NCI-H2029 (cell line): ENCODE measurements at places on chromosomes 12 and 14.

- no peak for DNase-seq
Measured at GRCh38 chr12:91249054-91249453, 66.4 kb upstream of the DCN start.

DNA sequence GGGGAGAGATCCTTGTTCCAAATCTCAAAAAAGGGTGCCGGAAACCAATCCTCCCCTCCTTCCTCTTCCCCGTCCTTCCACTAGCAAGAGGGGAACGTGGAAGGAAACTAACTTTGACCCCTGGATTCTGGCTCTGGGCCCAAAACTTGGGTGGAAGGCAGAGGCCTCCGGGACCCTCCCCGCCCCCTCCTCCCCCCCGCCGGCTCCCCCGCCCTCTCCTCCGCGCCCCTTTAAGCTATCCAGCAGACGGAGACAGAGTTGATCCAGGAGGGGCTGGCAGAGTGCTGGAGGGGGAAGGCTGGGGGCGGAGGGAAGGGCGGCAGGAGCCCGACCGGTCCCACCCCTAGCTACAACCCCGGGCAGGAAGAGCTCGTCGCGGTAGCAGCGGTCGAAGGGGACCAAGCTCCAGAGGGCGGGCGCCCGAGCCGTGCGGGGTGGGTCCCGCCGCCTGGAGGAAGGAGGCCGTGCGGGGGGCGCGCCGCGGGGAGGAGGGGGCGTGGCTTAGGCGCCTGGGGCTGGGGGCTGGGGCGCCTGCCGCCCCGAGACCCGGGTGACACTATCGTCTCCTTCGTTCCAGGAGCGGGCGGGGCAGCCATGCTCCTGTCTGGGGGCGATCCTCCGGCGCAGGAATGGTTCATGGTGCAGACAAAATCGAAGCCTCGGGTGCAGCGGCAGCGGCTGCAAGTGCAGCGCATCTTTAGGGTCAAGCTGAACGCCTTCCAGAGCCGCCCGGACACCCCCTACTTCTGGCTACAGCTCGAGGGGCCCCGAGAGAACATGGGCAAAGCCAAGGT, at the start of gene NYNRIN:
NYNRIN (plus strand) TSS at position 351 of the 794 bp plus-strand sequence; CDS start at position 595, 244 bp downstream.
- DNase-seq: no peak

- DNase-seq: no peak
Measured at GRCh38 chr14:90698379-90698869, 117.8 kb downstream of the TTC7B start.

GRCh38 chr14:86296173-86296572, 766.2 kb downstream of the FLRT2 start:
- DNase-seq: no peak

DNA sequence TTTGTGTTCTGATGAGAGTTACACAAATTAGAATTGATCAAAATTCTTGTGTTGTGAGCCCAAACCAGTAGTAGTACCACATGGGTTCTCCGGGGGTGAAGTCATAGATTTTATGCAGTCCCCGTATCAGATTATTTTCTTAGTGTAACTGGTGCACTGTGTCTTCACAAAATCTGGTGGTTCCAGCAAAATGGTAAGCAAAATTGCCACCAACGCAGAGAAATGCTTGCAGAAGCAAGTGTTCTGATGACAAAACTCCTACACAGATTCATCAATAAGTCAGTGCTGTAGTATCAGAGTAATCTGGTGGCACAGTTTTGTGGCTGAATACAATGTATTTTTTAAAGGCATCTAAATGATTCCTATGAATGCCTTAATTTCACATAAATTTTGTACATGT, 1.3 kb upstream of the CACNA2D4 start:
- DNase-seq: no peak

DNA sequence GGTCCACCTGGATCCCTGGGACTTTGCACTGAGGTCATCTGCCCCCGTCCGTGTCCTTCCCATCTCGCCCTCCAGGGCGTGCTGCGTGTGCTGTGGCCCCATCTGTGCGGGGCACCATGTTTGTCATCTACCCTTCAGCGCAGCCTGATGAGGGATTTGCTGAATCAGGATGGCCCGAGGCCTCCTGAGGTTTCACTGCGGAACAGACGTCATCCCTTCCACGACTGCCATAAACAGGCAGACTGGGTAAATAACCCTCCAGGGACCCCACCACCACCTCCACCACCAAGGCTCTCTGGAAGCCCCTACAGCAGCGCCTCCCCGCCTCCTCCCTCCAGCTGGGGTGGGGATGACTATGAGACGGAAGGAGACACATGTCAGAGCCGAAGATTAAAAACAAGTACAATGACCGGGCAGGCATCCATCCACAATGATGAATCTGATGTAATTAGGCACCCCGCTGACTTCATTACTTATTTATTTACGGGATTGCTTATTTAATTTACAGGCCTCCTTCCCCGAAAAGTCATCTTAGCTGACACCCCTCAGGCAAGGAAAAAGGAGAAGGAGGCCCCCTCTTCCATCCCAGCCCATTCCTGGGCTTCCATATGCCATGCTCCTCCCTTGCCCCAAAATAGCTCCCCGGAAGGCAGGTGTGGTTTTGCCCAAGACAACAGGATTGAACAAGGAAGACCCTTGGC, 39.4 kb downstream of the NCOR2 start:
- DNase-seq: no peak

DNA sequence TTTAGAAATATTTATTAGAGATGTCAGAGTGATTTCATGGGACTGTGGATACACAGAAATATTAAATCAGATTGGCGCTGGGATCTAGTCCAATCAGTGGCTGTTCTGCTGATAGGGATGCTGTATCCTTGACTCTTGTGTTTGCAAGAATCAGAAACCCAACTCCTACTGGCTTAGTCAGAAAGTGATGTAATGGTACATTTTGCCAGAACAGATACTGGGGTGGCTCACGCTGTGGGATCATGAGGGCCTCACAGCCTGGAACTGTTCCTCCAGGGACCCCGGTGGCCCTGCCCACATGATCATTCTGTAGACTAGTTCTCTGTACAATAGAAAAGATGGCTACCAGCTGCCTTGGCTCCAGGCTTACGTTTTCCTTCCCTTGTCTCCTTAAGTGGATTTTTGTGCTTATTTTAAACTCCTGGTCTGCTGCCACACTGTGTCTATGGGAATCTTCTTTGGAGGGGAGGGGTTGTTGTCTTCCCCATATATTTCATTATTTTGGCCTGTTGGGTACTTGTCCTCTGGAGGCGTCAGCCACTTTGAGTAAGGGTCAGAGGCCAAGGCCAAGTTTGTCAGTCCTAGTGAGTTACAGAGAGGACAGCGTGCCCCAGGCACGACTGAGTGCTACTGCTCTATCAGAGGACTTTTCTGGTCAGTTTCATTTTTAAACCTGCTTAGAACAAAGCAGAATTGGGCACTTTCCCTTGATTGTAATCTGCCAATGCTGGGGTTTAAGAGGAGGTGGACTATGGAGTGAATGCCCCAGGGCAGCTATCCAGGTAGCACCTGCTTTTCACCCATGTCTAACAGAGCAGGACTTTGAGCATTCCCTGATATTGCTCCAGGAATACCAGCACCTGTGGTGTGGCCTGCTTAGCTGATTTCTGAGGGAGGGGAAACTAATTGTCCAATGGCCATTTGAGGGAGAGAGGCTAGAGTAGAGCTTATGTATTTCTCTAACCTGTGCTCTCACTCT, 164.3 kb downstream of the SLC5A8 start:
- DNase-seq: no peak

DNA sequence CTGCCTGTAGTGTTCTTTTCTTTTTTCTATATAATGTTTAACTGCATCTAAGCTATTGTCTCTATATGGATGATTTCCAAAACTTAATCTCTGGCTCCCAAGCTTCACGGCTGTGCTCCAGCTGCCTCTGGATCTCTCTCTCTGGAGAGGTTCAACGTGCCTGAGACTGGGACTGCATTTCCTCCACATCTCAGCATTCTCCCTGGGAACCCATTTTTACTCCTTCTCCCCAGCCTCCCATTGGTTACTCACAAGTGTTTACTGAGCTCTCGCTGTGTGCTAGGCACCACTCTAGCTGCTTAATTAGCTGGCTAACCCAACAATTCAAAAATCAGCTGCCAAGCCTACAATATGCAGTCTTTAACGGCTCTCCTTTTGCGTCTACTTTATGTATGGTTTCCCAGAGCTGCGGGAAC, 34.7 kb downstream of the FBXL14 start:
- DNase-seq: peak; percentile 28

DNA sequence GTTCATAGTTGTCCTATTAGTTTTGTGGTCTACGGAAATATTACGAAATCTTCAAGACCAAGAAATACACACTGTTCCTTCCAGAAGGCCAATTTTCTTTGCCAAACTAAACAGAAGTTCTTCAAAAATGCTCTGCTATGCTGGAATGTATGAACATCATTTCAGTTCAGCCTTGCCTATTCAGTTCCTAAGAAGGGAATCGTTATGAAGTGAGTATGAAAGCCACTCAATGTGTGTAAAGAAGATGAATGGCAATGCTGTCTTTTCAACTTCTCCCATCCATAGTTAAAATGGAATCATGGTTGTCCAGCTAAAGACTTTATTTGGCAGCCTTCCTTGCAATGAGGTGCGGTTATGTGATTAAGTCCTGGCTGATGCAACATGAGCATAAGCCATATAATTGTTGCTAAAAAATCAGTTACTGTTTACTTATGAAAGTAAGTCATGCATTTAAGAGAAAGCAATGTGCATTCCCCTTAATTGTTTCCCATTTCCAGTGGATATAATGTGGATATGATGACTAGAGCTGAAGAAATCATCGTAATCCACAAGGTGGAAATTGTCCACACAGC, 73.8 kb upstream of the PTPRR start:
- no peak for DNase-seq

DNA sequence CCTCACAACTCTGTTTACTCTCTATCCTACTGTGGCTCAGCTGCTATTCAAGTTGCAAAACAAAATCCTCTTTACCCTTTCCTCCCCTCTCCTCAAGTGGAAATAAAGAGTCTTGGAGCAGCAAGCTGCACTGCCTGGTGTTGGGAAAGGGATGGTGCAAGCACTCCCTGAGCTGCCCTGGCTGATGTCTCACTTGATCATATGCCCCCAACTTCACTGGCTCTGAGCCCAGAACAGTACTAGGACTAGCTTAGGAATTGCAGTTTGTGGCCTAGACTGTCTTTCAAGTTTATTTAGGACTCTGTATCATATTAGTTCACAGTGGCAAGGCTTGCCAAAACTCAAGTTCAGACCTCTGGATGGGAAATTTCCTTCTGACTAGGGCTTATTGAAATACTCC, 1683.8 kb upstream of the SEL1L start:
- no peak for DNase-seq

GRCh38 chr12:14417715-14418114, 52.2 kb downstream of the ATF7IP start:
- DNase-seq: peak; percentile 43

GRCh38 chr12:71865757-71866536, 26.4 kb downstream of the TBC1D15 start:
- DNase-seq: no peak

DNA sequence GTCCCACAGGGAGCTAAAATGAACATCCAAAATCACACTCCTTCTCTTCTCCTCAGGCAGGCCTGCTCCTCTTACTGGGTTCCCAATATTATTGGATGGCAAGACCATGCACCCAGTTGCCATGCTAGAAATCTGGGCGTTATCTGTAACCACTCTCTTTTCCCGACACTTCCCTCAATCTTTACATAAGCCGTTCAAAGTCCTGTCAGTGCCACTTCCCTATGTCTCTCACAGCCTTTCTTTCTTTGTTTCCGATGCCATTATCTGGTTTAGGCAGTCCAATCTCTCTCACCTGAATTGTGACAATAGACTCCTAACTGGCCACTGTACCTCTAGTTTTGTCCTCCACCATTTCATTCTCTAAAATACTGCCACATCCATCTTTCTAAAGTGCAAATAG, 24.1 kb downstream of the SNRPF start:
- no peak for DNase-seq

GRCh38 chr12:130978785-130979184, 25.1 kb downstream of the ADGRD1 start:
- DNase-seq: no peak

GRCh38 chr12:5441497-5442236, 9.8 kb downstream of the NTF3 start:
- peak; percentile 20 for DNase-seq

- DNase-seq: no peak
Measured at GRCh38 chr12:29072631-29073030, 76.4 kb upstream of the FAR2 start.

DNA sequence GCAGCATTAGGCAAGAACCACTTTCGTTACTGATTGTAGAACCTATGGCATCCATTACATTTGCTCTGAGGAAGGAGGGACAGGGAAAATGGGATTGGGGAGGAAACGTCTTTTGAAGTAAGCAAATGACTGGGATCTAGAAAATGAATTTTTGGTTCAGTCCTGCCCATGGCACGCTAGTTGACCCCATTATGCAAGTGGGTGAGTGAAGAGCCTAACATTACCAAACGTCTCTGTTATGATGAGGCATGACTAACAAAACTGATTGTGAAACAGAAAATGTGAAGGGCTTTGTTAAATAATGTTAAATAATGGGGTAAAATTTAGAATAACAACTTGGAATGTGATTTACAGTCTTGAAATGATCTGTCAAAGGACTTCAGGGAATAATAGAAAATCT, 38.9 kb downstream of the CPSF2 start:
- DNase-seq: no peak

- DNase-seq: no peak
Measured at GRCh38 chr12:104870797-104871196, 87.3 kb downstream of the SLC41A2 start.

- DNase-seq: no peak
Measured at GRCh38 chr14:58297412-58297761, 968 bp upstream of the ARID4A start.

GRCh38 chr12:9335867-9336266, 127.7 kb upstream of the PZP start:
- DNase-seq: no peak

DNA sequence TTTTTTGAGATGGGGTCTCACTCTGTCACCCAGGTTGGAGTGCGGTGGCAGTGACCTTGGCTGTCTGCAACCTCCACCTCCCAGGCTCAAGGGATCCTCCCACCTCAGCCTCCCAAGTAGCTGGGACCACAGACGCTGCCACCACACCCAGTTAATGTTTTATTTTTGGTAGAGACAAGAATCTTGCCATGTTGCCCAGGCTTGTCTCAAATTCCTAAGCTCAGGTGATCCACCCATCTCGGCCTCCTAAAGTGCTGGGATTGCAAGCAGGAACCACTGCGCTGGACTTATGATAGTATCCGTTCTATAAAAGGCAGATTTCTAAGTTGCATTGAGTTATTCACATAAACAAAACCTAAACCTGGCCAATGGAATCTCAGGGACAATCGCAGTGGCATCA, 321.1 kb upstream of the PRICKLE1 start:
- DNase-seq: no peak

DNA sequence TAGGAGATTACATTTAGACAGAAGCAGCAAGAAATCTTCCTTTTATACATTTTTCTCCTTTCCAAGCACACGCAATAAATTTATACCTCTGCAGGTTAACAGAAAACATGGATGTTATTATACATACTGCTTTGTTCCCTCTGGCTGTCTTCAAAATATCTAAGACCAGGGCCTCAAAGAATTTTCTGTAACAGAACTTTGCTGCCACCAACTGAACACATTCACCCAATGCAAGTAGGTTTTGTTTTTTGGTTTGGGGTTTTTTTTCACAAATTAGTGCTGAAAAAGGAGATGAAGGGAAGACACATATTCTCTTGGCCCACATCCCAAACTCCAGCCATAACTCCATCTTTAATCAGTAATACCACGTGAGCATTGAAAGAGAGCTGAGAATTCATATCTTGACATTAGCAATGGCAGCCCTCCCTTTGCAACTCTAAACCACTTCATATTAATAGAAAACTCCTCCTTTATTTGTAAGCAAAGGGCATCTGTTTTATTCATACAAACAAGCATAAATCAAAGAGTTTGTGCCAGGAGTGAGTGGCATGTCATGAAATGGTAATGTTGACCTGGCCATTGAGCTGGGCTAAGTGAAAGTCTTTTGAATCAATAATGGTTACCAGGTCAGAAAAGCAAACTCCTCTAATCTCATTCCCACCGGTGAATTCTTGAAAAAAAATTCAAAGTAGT, 150.8 kb upstream of the FSCB start:
- peak; percentile 69 for DNase-seq
